ENCODE measurements at places on chromosomes 7 and 10.

DNA sequence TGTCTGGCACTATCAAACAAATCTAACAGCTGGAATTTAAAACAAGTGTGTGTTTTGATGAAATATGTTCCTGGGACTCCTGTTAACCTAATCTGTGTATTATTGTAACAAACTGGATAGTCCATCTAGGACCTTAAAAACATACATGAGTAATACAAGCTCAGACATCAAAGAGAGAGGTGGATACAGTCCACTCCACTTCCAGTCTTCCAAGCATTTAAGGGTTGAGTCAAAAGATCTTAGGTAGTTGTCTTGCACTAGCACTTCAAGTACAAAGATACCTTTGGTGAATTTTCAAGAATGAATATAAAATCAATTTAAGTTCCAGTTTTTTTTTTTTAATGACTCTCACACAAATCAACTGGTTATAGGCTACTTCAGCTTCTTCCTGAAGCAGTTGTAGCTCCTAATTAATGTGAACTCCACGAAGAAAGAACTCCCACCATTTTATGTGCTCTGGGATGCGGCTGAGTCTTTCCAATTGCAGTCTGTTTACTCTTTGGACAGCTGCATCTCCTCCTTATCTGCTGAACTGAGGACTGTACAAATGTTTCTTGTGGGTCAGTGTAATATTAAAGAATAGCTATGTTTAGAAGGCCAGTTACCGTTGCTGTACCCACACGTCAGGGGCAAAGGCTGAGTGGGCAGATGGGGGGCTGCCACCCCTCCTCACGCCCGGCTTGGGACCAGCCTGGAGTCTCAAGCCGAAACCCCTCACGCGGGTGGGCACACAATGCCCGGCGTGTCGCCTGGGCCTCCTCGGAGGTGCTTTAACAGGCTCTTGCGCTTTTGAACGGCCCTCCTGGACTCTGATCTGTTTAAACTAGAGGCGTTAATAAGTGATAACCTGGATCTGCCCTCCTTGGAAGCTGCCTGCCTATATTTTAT is 2.9 kb upstream of the IGF2BP3 start:
- DNase-seq = no peak

GRCh38 chr10:111233439-111233838 is 156.6 kb downstream of the ADRA2A start:
- no peak for DNase-seq

- DNase-seq = no peak
Observed at GRCh38 chr10:80870282-80870681, 332.6 kb downstream of the SH2D4B start.

DNA sequence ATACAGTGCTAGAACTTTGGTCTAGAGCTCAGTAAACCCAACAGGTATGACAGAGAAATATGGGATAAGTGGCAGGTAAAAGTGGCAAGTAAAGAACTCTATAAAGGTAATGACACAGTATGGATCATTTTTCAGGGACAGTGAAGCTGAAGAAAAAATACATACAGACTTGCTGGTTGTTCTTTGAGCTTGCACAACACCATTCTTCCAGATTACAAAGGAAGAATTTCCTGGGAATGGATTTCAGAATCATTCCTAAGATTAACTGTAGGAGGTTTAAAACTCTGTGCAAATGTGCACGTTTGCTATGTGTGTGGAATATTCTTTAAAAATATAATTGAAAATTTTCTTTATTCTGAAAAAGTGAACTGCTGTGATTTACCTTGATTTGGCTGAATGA is 36.0 kb downstream of the PHF14 start:
- DNase-seq = no peak

DNA sequence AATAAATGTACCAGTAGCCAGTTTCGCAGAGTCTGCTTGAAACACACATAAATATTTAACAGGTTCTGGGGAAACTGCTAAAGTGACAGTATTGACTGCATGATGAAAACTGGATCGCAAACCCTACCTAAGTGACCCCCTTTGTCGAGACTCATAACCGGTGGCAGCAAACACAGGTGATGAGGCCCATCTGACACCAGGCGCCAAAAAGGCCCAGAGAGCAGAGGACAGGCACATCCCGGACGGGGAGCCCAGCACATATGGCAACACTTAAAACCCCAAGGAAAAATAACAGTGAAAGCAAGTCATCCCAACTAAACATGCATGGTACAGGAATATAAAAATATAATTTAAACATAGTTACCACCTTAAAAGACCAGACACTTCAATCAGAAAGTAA is 62.4 kb downstream of the GRB10 start:
- DNase-seq = no peak

DNA sequence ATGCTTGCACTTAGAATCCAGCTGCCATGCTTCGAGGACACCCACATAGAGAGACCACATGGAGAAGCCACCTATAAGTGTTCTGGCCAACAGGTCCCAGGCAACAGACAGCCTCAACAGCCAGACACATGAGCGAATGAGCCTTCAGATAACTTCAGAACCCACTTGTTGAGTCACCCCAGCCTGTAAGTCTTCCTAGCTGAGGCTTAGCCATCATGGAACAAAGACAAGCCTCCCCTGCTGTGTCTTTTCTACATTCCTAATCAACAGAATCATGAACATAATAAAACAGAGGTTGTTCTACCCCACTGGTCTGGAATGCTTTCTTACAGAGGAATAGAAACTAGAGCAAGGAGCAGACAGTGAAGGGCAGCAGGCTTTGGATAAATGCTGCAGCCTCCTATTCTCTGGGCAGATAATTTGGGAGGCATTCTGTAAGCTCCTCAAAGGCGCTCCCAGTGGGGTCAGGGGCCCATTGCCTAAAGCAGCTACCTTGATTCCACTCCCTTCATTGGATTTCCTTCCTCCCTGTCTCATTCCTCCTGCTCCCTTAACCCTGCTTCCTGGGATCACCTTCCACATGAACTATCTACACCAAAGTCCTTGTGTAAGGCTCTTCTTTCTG is 4.6 kb downstream of the TLL2 start:
- DNase-seq = no peak

GRCh38 chr7:149854611-149855360 is 16.6 kb downstream of the ZNF862 start:
- no peak for DNase-seq

DNA sequence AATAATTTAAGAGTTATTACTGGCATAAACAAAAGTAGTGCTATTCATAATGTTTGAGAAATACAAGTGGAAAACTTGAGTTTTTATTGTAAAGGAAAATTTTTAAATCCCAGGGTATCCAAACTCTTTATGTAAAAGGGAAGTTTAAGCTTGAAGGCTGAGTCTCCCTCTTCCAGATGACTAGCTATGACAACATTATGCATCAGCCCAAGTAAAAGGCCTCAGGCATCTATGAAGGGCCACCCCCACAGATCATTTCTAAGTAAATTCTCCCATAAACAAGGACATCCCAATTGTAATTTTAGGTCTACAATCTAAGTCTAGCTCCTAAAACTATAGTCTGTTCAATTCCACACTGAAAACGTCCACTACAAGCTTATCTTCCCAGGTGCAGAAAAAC is 166.2 kb upstream of the STEAP1 start:
- no peak for DNase-seq

DNA sequence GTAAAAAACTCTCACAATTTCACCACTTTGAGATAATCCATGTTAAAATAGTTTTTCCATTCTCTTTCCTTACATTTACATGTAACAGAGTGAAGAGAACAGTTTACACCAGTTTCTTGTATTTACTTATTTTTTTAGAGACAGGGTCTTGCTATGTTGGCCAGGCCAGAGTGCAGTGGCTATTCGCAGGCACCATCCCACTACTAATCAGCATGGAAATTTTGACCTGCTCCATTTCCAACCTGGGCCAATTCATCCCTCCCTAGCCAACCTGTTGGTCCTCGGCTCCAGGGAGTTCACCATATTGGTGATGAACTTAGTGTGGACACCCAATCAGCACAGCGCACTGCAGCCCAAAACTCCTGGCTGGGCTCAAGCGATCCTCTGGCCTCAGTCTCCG is 74.1 kb downstream of the LYZL2 start:
- no peak for DNase-seq

- DNase-seq = no peak
Observed at GRCh38 chr7:5082806-5083205, 37.1 kb downstream of the RBAK start.

- no peak for DNase-seq
Observed at GRCh38 chr7:157865351-157866165, 528.8 kb downstream of the DNAJB6 start.

DNA sequence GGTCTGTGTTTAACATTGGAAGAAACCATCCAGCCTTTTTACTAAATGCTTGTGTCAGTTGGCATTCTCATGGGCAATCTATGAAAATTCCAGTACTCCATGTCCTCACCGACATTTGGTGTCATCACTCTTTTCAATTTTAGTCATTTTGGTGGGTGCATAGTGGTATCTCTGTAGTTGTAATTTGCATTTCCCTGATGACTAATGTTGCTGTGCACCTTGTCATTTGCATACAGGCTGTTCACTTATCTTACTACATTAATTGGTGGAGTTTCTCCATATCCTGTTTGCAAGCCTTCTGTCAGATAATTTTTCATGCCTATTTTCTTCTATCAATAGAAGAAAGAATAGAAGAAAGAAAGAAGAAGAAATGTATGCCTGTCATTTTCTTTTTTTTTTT is 73.7 kb downstream of the PLPP4 start:
- no peak for DNase-seq

DNA sequence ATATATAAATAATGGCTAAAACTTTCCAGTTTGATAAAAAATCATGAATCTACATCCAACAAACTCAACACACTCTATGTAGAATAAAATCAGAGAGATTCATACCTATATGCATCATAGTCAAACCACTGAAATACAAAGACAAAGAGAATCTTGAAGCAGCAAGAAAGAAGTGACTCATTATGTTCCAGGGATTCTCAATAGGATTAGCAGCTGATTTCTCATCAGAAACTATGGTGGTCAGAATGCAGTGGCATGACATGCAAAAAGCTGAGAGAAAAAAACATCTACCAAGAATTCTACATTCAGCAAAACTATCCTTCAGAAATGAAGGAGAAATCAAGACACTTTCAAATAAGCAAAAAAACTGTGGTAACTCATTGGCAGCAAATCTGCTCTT is 187.4 kb downstream of the RNLS start:
- DNase-seq = no peak

GRCh38 chr10:127145173-127145572 is 51.2 kb downstream of the INSYN2A start:
- DNase-seq = no peak

GRCh38 chr7:88452646-88453045 is 146.0 kb upstream of the STEAP4 start:
- DNase-seq = no peak

GRCh38 chr7:155229548-155230168 is 68.0 kb upstream of the INSIG1 start:
- DNase-seq = no peak

GRCh38 chr7:55405856-55406541 is 40.9 kb downstream of the LANCL2 start:
- DNase-seq = no peak

DNA sequence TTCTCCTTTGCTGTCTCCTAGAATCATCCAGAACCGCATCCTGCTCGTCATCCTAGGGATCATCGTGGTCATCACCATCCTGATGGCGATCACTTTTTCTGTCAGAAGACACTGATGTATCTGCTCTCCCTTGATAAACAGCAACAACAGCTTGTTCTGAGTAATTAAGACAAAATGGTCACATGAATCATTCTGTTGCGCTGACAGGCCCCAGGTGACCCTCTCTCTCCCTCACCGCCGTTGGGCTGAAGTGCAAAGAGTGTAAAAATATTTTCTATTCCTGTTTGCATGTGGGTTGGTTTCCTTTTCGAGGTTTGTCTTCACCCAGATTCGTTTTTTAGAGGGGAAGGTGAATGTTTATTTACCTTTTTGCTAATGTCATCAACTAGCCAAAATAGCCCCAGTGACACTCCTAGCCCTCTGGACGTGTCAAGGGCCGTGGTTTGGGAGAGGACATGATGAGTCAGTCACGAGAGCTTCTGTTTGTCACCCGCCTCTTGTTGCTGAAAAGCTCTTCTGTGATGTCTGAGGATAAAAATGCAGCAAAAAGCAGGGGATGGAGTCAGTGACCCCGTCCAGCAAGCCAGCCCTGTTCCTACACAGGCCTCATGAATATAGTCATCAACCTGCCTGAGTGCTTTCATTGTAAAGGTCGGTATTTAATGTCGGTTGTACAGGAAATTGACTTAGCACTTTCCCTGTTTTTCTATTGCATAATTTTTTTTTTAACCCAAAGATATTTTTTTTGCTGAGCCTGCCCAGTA is 134.6 kb upstream of the TCF7L2 start:
- peak; percentile 52 for DNase-seq

GRCh38 chr10:28902215-28902614 is 224.9 kb downstream of the BAMBI start:
- no peak for DNase-seq

DNA sequence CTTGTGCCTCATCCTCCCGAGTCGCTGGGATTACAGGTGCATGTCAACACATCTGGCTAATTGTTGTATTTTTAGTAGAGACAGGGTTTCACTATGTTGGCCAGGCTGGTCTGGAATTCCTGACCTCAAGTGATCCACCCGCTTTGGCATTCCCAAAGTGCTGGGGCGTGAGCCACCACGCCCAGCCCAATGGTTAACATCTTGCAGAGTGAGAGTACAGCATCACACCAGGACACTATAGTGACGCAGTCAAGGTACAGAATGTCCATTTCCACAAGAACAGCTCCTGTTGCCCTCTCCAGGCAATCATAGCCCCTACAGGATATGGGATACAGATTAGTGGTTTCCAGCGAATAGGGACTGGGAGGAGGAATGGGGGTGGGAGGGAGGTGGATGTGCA is 34.0 kb downstream of the MYO1G start:
- no peak for DNase-seq

GRCh38 chr7:120760851-120761250 is 97.1 kb downstream of the TSPAN12 start:
- no peak for DNase-seq

DNA sequence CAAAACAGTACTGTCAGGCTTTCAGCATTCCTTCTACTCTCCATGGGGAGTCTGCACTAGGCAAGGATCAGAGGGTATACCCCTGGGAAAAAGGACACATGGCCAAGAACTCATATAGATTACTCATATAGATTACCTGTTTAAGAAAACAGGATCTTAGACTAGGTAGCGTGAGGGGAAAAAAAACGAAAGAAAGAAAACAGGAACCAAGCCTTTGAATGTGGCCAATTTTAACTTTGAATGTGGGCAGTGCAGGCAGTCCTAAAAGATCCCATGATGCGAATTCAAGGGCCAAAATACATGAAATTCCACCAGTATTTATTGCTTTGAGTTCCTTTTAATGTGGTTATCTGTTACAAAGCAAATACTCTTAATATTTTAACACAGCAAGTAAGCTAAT is 108.6 kb upstream of the TAC1 start:
- DNase-seq = no peak

- no peak for DNase-seq
Observed at GRCh38 chr7:135385209-135385608, 124.7 kb downstream of the CNOT4 start.

Measured in activated CD4-positive, alpha-beta T cell treated with anti-CD3 and anti-CD28 coated beads, Interleukin-2, amount 50 U/mL, for 16 hours (primary cell).